NCI-H1694 treated with DMSO at 0.1 percent for 48 hours (cell line): ENCODE measurements at places on chromosomes 1 and 21.

DNA sequence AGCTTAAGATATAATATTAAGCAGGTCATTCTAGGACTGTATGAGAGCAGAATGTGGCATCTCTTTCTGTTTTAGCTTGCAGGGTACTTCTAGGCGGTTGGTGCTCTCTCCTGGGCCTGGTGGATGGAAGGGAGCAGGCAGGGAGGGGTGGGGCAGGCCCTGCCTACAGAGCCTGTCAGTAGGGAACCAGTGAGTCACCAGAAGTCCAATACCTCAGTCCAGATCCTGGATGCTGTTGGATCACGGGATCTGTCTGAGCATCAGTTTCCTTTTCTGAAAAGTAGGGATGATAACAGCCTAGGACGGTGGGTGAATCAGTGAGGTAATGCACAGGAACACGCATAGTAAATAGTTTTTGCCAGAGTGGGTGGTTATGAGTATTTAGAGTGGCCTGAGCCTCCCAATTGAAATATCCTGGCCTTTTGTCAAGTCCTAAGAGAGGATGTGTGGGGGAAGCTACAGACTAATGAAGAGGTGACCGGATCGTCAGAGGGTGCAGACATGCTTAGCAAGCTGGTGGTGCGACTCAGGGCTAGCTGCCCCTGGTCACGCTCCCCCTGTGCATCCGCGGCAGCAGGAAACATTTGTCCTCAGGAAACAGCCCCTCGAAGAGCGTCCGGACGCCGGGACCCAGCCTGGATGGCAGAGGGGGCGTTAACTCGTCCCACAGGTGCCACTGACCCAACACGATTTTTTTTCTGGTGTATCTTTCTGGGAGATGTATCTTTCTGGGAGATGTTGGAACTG, 23.9 kb downstream of the NAV1 start:
- DNase-seq: no peak

DNA sequence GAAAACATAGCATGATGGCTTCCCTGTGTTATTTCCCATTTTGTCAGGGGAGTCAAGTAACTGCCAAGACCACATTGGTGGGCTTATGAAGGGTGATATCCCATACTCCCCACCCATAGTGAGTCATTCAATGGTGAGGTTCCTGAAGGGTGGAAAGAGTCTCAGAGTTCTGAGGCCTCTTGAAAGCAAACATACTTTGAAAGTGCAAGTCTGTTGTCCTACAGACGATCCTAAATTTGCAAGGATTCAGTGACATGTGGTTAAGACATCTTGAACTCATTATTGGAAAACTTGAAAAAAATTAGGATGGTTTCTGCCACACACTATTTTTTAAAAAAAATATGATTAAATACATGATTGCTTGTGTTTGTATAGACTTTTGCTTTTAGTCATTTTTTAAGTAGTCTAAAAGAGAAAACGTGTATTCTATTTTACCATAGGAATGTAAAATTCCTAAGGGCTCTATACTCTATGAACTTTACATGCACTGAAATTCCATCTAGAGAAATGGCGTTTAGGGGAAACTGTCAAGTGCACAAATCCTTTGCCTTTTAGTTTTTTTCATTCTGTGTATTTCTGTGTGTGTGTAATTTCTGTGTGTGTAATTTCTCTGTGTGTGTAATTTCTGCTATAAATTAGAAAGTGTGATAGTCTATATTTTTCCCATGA, 225.5 kb upstream of the ADAMTS5 start:
- no peak for DNase-seq

DNA sequence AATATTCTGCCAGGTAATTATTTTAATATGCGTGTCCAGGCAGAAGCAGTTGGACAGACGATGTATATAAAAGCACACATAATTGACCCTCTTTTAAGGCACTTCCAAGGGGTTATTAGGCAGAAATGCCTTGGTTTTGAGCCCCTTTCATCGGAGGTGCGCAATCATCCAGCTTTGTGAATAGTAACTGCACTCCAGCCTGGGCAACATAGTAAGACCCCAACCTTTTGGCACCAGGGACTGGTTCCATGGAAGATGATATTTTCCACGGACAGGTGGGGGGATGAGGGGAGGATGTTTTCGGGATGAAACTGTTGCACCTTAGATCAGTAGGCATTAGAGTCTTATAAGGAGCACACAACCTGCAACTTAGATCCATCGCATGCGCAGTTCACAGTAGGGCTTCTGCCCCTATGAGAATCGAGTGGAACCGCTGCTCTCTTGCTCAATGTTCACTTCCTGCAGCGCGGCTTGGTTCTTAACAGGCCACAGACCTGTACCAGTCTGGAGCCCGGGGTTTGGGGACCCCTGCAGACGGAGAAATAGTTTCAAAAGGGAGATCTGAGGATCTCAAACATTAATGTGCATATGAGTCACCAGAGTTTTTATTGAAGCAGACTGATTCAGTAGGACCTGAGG, 1.8 kb upstream of the MCOLN2 start:
- no peak for DNase-seq

GRCh38 chr1:116951200-116951935, 41.7 kb downstream of the PTGFRN start:
- no peak for DNase-seq

- no peak for DNase-seq
Observed at GRCh38 chr1:85572574-85572973, 8.0 kb upstream of the CCN1 start.
